ENCODE measurements at places on chromosomes 6 and 20.

- no peak for DNase-seq
Observed at GRCh38 chr6:34616227-34616585, 60.1 kb upstream of the SPDEF start.

DNA sequence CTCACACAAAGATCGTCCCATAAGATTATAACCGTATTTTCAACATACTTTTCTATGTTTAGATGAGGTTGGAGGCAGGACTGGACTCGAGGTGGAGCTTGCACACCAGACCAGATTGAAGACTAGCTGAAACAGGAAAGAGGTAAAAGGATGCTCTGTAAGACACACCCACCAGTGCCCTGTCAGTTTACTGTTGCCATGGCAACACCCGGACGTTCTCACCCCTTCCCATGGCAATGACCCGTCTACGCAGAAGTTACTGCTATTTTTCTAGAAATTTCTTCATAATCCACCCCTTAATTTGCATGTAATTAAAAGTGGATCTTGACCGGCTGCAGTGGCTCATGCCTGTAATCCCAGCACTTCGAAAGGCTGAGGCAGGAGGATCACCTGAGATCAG lies 13.6 kb upstream of the SRSF6 start:
- no peak for DNase-seq

- DNase-seq, result no peak
Observed at GRCh38 chr6:88262332-88262731, 96.2 kb upstream of the CNR1 start.

- no peak for DNase-seq
Observed at GRCh38 chr6:167407239-167408064, 82.6 kb downstream of the TTLL2 start.

All from AG04449 (cell line).